ENCODE measurements at places on chromosomes 2 and 18.

- DNase-seq = no peak
Measured at GRCh38 chr2:15367205-15367604, 193.9 kb downstream of the NBAS start.

DNA sequence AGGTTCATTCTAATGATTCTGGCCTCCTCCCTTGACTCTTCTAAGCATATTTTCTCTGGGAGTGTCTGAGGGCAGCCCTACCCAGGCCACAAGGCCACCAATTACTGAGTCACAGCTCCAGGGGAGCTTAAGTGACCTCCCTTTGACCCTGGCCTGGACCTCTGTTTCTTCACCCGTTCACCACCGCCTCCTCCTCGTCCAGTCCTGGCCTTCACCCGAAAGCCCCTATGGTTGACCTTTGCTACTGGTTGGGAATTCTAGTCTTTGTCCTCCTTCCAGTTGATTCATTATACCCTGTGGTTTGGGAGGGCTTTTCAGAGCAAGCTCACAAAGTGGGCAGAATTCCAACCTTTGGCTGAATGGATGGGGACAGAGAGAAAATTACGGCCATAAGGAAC, 72.6 kb downstream of the NRP2 start:
- peak; percentile 69 for DNase-seq

- DNase-seq = no peak
Measured at GRCh38 chr2:223500709-223501108, 101.5 kb downstream of the SCG2 start.

DNA sequence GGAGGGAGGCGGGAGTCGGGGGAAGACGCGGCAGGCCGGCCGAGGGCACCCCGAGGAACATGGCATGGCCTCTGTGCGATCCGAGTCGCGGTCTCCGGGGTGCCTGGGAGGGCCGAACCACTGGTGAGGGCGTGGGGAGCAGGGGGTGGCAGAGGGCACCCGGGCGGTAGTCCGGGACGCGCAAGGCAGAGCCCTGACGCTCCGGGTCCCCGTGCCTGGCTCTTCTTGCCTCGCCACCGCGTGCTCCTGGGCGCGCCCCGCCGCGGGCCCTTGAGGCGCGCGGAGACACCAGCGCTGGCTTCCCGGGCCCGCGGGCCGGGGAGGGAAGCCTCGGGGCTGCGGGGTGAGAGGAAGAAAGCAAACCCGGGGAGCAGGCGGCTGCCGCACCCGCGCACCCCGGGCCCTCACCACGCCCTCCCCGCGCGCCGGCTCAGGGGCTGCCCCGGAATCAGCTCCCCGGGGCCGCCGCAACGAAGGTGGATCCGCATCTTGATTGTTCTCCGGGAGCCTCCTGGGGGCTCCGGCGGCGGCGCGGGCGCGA, 4.3 kb downstream of the SOX11 start:
- DNase-seq = no peak

- no peak for DNase-seq
Measured at GRCh38 chr2:136703214-136703613, 62.1 kb upstream of the THSD7B start.

DNA sequence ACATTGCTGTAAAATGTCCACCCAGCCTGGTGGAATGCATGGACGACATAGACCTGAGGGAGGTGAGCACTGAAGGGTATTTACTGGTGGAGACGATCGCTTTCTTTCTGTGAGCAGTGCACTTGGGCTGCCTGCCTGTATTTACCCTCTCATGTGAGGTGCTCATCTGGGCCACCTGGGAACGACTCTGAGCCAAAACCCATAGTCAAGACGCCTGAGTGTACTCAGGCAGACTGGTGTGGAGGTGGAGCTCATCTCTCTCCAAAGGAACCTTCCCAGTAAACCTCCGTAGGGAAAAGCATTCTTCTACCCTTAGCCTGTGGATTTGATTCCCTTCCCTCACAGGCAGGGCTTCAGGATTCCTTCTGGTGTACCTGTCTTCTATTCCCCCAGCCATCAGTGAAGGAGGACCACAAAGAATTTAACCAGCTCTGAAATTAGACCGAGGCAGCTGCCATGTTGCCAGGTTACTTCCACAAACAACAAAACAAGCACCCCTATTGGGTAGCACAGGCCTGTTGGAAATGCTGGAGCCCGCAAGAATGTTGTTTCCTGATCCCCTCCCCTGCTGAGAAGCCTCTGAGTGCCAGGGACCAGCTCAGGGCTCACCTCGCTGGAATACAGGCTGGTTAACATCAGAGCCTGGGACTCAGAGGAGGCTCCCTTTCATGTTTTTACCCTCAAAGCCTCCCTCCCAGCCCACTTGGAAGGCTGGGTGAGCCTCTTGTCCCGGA, 47.5 kb upstream of the TXNDC2 start:
- DNase-seq = peak; percentile 65

DNA sequence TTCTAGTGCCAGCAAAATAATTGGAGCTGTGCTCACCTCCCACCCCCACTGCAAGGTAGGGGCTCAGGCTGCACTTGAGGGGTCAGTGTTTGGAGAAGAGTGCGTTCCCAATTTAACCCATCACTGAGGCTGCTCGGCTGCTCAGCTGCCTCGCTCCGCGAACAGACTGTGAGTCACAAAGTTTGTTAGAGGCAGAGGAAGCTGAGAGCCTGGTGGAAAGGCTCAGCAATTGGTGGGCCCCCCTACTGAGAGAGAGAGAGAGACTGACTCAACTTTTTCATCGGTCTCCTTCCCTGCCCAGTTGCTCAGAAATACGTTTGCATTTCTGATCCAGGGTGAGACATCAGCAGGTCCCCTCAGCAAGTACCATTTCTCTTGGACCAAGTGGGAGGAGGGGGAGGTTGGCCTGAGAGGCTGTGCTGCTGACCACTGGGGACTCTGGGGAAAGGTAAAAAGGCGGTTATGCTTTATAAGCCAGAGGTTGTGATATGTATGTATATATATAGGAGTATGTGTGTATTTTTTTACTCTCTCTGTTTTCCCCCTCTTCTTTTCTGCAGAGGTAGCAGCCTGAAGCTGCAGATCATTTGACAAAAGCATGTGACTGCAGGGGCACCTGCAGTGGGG, 1.5 kb downstream of the EFR3B start:
- peak; percentile 87 for DNase-seq

GRCh38 chr2:165681841-165682240, 112.2 kb downstream of the GALNT3 start:
- DNase-seq = no peak

GRCh38 chr2:236359426-236360045, 95.3 kb upstream of the ASB18 start:
- DNase-seq = no peak

DNA sequence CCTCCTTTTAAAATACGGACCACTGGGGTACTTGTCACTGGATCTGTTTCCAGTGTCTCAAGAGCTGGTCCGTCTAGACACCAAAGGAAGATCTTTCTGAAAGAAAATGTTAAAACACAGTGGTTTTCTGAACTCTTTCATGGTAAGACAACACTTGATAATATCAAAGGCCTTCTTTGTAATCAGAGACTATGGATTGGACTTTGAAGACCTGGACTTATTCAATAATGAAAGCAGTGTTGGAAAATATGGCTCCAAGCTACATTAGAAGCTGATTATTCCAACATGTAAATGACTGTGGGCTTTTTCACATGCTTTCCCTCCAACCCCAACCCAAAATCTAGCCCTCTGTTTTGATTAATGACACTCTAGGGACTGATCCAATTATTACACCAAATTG, 329.4 kb upstream of the LYPD1 start:
- no peak for DNase-seq

DNA sequence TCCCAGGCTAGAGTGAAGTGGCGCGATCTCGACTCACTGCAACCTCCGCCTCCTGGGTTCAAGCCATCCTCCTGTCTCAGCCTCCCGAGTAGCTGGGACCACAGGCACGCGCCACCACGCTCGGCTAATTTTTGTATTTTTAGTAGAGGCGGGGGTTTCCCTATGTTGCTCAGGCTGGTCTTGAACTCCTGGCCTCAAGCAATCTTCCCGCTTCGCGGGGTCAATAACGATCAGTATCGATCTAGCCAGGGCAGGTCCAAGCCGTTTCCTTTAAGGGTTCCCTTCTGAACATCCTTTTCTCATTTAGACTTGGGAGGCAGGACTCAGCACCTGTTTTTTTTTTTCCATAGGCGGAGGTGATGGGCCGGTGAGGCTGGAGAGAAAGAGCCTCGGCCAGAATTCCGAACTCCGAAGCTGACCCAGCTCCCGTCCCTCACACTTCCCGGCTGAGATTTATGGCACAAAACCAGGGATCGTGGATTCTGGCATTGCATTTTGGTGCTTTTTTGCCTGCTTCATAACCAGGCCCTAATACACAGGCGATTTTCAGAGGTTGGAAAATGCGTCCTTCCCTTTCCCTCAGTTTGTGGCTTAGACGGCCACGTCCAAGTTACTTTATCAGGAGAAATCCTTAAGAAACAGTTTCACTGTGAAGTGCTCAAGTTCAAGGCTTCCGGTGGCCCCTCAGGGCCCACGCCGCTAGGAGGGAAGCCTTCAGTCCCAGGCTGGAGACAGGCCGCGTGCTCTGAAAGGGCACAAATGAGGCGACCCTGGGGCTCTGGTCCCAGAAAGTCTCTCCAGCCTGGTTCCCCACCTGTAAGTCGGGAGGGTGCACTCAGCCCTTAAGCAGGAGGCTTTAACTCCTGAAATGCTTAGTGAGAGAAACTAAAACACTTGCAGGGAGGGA, 998 bp upstream of the SLC66A3 start:
- no peak for DNase-seq

GRCh38 chr2:207716056-207716455, 4.6 kb downstream of the CCNYL1 start:
- no peak for DNase-seq

DNA sequence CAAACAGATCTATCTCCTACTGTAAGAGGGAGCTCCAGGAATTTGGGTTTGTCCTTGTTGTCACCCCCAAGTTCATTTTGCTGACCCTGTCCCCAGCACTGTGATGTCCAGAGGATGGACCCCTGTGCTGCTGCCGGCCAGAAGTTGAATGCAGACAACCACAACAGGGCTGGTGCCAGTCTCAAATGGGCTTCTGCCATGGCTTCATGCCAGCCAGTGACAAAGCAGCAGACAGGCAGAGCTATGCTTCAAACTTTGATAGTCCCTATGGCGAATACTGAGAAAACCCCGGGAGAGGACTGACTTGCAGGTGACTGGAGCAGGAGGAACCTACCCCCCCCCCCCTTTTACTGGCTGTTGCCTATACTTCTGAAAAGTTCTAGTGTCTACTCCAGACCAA, 3.2 kb downstream of the SMAD7 start:
- no peak for DNase-seq

Data from fibroblast of upper back skin (primary cell).